Left renal cortex interstitium (tissue), 4 donors: ENCODE measurements at places on chromosomes 6 and 20. TPM values are rescaled to one million over a fixed set of nuclear protein-coding genes. Genes with fewer than 3 reads are reported as not detected.

The TINAG gene
- polyA plus RNA-seq = 29.6 TPM

DNA sequence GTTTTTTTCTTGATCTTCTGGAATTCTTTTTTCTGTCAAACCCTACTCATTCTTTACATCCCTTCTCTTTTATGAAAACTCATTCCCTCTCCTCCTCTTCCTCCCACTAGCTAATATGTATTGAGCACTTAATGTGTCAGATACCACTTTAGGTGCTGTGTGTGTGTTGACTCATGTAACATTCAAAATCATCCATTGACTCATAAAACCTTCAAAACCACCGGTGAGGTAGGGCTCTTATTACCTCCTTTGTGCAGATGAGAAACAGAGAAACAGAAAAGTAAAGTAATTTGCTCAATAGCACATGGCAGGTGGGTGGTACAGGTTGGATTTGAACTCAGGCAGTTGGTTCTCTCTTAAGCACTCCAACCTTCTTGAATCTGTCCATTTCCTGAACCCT lies 136.3 kb upstream of the NEDD9 start:
- DNase-seq = no peak

- no peak for DNase-seq
Measured at GRCh38 chr6:163720005-163720404, 305.5 kb downstream of the QKI start.

DNA sequence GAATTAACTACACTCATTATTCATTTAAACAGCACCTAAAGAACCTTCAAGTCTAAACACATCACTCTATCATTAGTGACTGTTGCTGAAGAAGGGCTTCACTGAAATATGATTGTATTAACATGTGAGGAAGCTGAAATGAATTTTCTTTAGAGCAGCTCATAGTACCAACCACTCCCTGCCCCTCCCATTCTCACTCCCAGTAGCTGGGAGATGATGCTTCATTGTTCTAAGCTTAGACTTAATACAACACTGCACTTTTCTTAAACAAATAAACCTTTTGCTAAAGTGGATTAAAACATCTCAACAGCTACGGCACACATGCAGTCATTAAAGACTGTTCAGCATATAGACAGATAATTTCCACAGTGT lies 63.1 kb downstream of the ATXN1 start:
- no peak for DNase-seq

DNA sequence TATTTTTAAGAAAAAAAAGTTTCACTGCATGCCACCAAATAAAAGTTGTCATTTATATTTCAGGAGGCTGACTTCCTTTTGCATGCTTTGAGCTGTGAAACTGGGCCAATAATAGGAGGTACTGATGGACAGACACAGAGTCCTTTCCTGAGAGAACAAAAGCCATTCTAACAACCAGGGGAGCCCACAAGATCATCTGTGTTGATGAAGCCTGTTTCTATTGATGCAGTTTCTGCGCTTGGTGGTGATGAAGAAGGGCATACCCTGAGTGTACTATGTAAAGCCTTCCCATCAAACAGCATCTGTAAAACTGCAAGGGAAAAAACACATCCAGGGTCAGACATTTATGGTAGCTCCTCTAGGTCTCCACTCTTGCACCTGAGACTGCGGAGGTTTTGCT lies 34.8 kb downstream of the ABHD12 start:
- DNase-seq = no peak

The LGSN gene
- polyA plus RNA-seq = 0.92 TPM

GRCh38 chr6:133553652-133554051 lies 312.5 kb downstream of the EYA4 start:
- peak; percentile 32 for DNase-seq

The ELOVL2 gene
- polyA plus RNA-seq = 9.6 TPM

GRCh38 chr6:159718634-159719033 lies 8.7 kb upstream of the WTAP start:
- no peak for DNase-seq

The FKBP1C gene
- polyA plus RNA-seq = 2.0 TPM

DNA sequence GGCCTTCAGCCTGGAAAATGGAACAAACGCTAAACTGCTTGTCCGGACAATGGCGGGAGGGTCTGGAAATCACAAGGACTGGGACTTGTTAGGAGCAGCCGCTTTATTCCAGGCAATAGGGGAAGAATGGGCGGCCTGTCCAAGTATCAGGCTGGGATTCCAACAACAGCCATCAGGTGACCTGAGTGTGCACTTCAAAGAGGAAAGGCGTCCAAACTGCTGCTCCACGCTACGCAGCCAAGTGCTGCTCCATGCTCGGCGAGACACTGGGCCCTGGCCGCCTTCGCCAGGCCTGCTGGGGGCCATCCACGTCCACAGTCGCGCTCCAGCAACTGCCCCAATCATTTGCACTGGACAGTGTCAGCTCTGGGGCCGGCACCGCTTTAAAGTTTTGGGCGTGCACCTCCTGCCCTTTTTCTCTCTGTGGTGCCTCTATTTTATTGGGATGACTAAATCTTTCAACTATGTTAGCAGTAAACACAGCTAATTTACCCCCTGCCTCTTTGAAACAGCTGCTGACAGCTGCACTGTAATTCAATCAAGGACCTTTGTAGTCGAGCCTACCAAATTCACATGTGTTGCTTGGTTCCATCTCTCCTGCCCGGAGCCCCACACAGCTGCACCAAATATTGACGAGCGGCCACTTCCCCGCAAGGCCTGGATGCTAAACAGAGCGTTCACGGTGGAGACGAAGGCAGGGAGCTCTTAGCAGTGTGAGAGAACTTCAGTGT lies 98.3 kb downstream of the BMP7 start:
- peak; percentile 39 for DNase-seq

DNA sequence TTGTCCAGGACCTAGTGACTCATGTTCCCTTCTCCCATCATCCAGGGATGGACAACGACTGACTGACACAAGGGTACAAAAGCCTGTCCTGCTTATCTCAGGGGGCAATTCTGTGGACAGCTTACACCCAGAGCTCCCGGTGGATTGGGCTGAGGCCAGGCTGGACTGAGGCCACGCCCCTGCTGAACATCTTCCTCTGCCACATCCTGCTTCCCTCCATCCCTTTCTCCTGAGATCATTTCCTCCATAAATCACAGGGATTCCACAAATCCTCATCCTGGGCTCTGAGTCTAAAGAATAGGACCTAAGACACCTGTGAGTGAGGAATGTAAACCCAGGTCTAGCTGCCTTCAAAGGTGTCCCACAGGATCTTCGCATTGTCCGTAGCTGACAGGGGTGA lies 30.4 kb upstream of the RNF24 start:
- DNase-seq = no peak

- no peak for DNase-seq
Measured at GRCh38 chr20:19947611-19948264, 69.4 kb upstream of the NAA20 start.

GRCh38 chr6:72321788-72322187 lies 300.1 kb upstream of the KCNQ5 start:
- DNase-seq = no peak

- no peak for DNase-seq
Measured at GRCh38 chr6:127959869-127960268, 59.0 kb upstream of the THEMIS start.

The SPATS1 gene
- not detected for polyA plus RNA-seq

DNA sequence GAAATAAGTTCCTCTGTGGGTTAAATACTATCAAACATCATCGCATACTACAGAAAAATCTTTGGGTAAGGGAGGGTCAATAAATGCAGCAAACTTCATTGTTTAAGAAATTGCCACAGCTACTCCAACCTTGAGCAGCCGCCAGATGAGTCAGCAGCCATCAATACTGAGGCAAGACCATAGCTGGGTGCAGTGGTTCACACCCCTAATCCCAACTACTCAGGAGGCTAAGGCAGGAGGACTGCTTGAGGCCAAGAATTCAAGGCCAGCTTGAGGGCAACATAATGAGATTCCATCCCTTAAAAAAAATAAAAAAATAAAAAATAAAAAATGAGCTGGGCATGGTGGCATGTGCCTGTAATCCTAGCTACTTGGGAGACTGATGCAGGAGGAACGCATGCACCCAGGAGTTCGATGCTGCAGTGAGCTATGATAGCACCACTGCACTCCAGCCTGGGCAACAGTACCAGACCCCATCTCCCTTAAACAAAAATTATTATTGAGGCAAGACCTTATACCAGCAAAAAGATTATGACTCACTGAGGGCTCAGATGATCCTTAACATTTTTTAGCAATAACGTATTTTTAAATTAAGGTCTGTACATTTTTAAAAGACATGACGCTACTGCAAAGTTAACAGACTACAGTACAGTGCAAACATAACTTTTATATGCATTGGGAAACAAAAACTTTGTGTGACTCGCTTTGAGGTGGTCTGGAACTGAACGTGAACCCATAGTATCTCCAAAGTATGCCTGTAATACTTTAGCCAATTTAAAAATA lies 8.8 kb downstream of the SRPK1 start:
- DNase-seq = no peak

GRCh38 chr6:123091896-123092271 lies 95.8 kb downstream of the CLVS2 start:
- DNase-seq = no peak

GRCh38 chr6:19864285-19864684 lies 27.1 kb downstream of the ID4 start:
- DNase-seq = no peak

DNA sequence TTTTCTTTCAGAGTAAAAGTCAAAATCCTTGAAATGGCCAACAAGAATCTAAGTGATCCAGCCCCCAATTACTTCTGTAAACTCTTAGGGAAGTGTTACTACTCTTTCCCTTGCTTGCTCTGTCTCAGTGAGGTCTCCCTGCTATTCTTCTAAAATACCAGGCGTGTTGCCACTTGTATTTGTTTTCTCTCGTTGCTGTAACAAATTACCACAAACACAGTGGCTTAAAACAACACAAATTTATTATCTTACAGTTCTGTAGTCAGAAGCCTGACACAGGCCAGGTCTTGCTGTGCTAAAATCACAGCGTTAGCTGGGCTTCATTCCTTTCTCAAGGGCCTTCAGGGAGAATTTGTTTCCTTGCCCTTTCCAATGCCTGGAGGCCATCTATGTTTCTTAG lies 59.9 kb downstream of the HECA start:
- DNase-seq = no peak

DNA sequence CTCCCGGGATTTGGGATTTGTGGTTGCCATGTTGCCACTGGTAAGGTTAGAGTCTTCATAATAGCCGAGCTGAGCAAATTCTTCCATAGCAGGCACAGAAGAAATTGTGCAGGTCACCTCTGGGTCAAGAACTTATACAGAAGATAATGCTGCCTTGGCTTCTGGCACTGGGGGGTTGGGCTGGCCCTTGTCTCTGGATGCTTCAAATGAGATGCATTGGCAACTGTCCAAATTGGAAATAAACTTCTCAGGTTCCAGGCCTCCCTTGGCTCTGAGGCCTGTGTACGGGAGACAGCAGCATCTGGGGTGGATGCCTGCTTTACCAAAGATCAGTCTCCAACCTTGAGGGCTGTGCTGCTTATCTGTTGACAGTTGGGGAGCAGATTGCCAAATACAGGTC lies 26.2 kb downstream of the MYO6 start:
- DNase-seq = no peak

- DNase-seq = no peak
Measured at GRCh38 chr6:142683714-142684141, 261.2 kb downstream of the HIVEP2 start.

GRCh38 chr6:165774903-165775601 lies 112.0 kb upstream of the PDE10A start:
- no peak for DNase-seq

DNA sequence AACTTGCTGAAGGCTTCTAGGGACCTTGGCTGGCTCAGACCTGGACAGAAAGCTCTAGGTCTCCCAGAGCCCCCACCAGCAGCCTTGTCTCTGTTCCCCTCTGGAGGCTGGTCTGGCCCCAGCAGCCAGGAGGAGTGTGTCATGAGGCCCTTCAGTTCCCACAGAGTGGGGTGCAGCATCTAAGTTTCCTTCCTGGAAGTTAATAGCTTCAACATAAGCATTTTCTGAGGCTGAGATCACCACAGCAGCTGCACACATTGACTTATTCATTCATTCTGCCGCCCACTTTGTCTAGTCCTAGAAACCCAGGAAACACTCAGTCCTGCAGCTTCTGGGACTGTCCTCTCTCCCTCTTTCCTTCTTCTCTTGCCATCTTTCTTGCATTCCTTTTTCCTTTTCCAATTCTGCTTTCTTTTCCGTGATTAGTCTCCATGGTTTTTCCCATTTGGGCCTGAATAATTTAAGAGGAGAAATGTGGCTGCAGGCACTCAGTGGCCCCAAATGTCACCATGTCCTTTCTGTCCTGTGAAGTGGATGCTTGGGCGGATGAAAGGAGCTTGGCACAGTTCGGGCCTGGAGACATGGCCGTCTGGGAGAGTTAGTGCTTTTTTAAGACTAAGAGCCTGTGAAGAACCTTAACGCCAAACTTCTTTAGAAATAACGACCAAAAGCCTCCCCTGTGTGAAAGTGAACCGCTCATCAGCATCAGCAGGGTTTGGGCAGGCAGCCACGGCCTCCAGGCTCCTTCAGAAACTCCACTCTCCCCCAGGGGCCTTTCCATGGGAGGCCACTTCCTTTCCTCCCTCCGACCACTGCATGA lies 31.0 kb upstream of the PCMTD2 start:
- DNase-seq = no peak

- DNase-seq = no peak
Measured at GRCh38 chr20:4736875-4737274, 15.2 kb downstream of the PRND start.

- DNase-seq = no peak
Measured at GRCh38 chr6:93036835-93037234, 382.5 kb downstream of the EPHA7 start.

DNA sequence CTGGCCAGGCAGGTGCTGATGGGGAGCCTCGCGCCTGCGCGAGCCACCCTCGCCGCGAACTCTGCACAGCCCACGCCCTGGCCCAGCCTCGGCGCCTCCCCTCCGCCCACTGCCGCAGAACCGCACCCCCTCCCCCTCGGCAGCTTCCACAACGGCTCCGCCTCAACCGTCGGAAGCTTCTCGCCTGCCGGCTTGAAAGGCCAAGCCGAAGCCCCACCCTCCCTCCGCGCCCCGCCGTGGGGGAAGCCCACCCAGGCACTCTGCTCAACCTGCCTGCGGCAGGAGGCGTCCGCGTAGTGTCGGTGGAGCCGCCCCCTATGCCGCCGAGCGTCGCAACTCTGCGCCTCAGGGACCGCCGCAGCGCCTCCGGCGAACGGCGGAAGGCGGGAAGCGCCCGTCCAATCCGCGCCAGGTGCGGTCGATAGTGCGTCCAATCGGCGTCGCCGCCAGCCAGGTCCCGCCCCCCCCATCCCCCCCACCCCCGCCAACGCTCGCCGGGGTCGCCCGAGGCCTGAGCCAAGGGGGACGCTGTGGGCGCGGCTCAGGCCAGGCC lies at the start of gene SYCP2:
Gene SYCP2, minus strand, starts transcription at position 342 of the 553 bp plus-strand sequence. CDS start 11,224 bp downstream, outside the sequence.
- no peak for DNase-seq

The CEP85L gene
- polyA plus RNA-seq = 7.6 TPM

GRCh38 chr6:45365036-45365435 lies 12.7 kb downstream of the SUPT3H start:
- DNase-seq = no peak

DNA sequence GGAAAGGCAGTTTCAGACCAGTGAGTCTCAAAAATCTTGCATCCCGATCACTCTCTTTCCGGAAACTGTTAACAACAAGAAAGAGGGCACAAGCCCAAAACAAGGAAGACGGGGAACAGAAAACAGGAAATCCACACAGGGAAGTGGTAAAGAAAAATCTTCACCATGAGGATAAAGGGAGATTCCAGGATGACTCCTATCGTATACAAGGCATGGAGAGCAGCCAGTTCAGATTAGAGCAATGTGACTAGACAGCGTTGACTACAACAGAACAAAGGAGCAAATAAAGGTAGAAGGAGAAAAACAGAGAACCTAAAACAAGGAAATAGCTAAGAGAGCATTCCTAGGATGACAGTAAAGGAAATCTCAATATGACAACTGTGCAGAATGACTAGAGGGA lies 26.5 kb downstream of the VNN1 start:
- DNase-seq = no peak

GRCh38 chr6:157217894-157218370 lies 105.4 kb downstream of the TMEM242 start:
- DNase-seq = no peak
